ENCODE measurements at places on chromosomes 4 and X. TPM values are rescaled to one million over a fixed set of nuclear protein-coding genes. Genes with fewer than 3 reads are reported as not detected.

- DNase-seq, result no peak
Observed at GRCh38 chr4:156889616-156890594, 81.7 kb downstream of the PDGFC start.

DNA sequence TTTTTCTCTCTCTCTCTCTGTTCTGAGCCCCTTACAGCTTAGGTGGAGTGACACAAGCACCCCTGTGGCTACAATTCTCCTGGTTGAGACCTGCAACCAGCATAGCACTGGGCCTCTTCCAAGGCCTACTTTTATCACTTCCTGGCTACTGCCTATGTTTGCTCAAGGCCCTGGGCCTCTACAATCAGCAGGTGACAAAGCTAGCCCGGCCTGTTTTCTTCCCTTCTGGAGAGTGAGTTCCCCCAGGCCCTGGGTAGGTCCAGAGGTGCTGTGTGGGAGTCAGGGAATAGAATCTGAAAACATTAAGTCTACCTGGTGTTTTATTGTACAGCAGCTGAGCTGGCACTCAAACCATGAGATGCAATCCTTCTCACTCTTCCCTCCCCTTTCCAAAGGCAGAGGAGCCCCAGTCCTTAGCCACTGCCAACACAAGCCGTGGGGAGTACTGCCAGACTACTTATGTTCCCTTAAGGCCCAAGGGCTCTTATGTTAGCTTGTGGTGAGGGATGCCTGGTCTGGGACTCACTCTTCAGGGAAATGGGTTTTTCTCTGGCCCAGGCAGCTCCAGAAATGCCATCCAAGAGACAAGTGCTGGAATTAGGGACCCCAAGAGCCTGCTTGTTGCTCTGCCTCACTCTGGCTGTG is 23.8 kb upstream of the MAGEC3 start:
- DNase-seq, result no peak

DNA sequence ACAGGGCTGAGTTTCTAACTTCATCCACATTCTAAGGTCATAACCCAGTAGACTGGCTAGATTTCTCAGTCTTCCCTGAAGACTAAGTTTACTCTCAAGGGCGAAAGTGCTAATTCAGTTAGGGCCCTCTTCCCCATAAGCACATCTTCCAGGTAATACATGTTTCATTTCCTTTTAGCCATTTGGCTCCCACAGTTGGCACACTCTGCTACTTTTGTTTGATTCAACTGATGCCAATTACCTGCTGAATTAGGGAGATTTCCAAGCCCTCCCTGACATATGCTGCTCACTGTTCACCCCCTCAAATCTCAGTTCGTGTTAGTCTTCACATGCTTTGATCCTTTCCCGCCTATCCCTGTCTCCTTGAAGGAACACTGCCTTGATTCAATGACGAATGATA is 17.0 kb upstream of the WDR17 start:
- DNase-seq, result no peak

DNA sequence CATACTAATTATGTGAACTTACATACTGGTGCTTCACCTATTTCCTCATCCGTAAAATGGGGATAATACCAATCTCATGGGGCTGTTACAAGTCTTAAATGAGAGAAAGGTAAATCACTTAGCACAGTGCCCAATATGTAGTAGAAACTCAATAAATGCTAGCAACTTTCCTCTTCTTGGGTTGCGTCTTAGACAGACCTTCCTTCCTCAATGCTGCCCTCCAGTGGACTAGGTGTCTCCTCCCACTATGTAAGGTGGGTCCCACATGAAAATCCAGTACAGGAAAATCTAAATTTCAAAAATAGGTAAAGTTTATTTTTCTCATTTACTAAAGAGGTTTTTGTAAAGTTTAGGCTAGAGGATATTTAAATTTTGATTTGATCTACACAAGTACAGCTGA is 20.6 kb downstream of the ZDHHC9 start:
- DNase-seq, result peak; percentile 46

Gene MAOB
- total RNA-seq, result 0.19 TPM
